Neural progenitor cell (in vitro differentiated cells): ENCODE measurements at places on chromosomes 6 and 20.

- DNase-seq, result no peak
- no peak overlapping the region for H3K27ac ChIP-seq
- no peak overlapping the region for H3K4me3 ChIP-seq
Observed at GRCh38 chr6:150634964-150635292, 35.2 kb downstream of the PLEKHG1 start.

GRCh38 chr6:36920546-36920945, 34.0 kb upstream of the PI16 start:
- H3K4me1 ChIP-seq, result no peaks in the 10 kb centered on the region
- H3K4me3 ChIP-seq, result no peak overlapping the region
- H3K27me3 ChIP-seq, result no peaks in the 10 kb centered on the region

DNA sequence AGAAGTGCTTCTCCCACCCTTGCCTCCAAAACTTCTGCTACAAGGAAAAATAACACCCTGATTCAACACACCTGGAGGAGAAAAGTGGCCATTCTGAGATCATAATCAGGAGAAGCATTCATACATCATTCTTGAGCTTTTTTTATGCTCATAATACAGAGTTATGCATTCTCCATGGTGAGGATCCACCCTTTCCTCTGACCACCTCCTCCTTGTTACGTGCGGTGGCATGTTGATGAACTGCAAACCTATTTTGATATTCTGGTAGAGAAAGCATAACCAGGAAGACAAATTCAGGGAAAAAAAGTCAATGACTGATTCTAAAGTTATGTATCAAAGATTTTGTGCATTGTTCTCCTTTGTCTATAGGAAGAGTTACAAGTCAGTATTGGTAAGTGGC, 169.8 kb downstream of the KLHL32 start:
- no peaks in the 10 kb centered on the region for H3K4me1 ChIP-seq
- no peak overlapping the region for H3K4me3 ChIP-seq
- H3K27me3 ChIP-seq, result no peaks in the 10 kb centered on the region
- DNase-seq, result no peak
- no peaks in the 10 kb centered on the region for H3K36me3 ChIP-seq

GRCh38 chr6:2468601-2468955, 223.2 kb upstream of the GMDS start:
- peaks cover 2% of the 10 kb centered on the region for H3K27me3 ChIP-seq
- no peak for DNase-seq
- no peak overlapping the region for H3K27ac ChIP-seq
- no peaks in the 10 kb centered on the region for H3K36me3 ChIP-seq
- H3K4me3 ChIP-seq, result no peak overlapping the region
- H3K4me1 ChIP-seq, result no peaks in the 10 kb centered on the region

DNA sequence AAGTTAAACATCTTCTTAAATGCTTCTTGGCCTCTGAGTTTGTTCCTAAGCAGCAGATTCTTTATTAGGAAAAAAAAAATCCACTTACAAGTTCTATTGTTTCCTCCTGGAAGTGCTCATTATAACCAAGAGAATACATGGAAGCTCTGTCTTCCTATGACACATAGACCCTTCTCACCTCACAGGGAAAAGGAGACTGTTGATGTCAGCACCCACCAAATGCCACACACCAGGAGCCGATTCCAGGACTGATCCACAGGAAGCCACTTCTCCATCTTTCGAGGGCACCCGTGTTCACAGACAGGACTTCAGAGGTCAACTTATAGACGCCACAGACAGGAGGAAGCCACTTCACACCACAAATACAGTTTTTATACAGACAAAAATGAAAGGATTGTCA, 13.4 kb upstream of the BNIP5 start:
- no peak for DNase-seq
- no peaks in the 10 kb centered on the region for H3K27me3 ChIP-seq
- no peak overlapping the region for H3K27ac ChIP-seq

GRCh38 chr6:112100561-112100960, 13.2 kb downstream of the FAM229B start:
- no peaks in the 10 kb centered on the region for H3K27me3 ChIP-seq
- H3K36me3 ChIP-seq, result no peaks in the 10 kb centered on the region
- DNase-seq, result no peak

DNA sequence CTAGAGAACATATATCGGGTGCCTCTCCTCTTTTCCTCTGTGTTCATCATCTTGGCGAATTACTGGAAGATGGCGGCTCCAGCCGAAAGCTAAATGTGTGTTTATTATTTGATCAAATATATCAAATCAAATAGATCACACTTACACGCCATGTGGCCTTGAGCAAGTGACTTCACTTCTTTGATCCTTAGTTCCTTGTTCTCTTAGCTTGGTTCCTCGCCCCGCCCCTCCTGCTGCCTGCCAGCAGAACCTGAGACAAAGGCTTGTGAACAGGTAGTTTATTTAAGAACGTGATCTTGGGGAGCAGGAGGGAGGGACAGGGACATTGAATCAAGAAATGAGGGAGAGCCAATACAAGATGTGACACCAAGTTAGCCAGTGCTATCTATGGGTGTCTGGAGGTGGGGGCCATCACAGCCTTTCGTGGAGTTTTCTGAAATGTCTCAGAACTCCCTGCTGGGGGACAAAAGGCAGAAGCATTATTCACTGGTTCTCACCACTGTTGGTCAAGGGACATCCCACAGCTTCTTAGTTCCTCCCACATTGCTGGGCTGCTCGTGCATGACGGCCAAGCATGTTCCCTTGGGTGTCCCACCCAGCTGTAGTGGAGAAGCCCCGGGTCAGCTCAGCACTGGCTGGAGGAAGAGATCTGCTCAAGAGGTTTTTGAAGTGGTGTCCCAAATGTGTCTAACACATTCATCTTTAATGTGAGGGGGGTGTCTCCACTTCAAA, 44.9 kb upstream of the RNF24 start:
- no peaks in the 10 kb centered on the region for H3K27me3 ChIP-seq
- DNase-seq, result no peak
- no peak overlapping the region for H3K27ac ChIP-seq
- H3K4me3 ChIP-seq, result no peak overlapping the region

- DNase-seq, result no peak
- H3K36me3 ChIP-seq, result no peaks in the 10 kb centered on the region
- no peak overlapping the region for H3K4me3 ChIP-seq
- H3K4me1 ChIP-seq, result peaks cover 18% of the 10 kb centered on the region
- H3K27me3 ChIP-seq, result peaks cover 67% of the 10 kb centered on the region
Observed at GRCh38 chr20:10771435-10772140, 97.8 kb upstream of the JAG1 start.

DNA sequence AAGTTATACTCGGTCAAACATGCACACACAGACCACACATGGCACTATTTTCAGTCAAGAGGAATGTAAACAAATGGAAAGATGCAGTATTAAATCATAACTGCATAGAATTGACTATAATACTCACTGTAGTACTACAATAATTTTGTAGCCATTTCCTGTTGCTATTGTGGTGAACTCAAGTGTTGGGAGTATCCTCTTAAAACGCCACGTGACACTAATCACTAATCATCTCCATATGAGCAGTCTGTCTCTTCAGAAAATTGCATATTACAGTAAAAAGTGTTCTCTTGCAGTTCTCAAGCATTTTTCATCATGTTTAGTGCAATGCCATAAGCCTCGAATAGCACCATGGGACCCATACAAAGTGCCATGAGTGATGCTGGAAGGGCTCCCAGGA, 258.7 kb upstream of the ID4 start:
- H3K36me3 ChIP-seq, result no peaks in the 10 kb centered on the region
- no peak overlapping the region for H3K4me3 ChIP-seq
- no peaks in the 10 kb centered on the region for H3K27me3 ChIP-seq
